Stimulated activated CD4-positive, alpha-beta T cell treated with anti-CD3 and anti-CD28 coated beads, Interleukin-4, amount 100 ng/mL, for 4 hours (primary cell): ENCODE measurements at places on chromosomes 7 and 10.

- DNase-seq, result peak; percentile 23
Measured at GRCh38 chr10:12350167-12350872, 973 bp downstream of the CAMK1D start.

GRCh38 chr7:128178611-128179010 lies 62.5 kb upstream of the LEP start:
- no peak for DNase-seq

- no peak for DNase-seq
Measured at GRCh38 chr7:128422842-128423241, 13.1 kb upstream of the IMPDH1 start.

- DNase-seq, result peak; percentile 62
Measured at GRCh38 chr10:97543025-97543546, 29.5 kb upstream of the ANKRD2 start.

GRCh38 chr10:64211466-64211865 lies 690.3 kb downstream of the REEP3 start:
- DNase-seq, result no peak

DNA sequence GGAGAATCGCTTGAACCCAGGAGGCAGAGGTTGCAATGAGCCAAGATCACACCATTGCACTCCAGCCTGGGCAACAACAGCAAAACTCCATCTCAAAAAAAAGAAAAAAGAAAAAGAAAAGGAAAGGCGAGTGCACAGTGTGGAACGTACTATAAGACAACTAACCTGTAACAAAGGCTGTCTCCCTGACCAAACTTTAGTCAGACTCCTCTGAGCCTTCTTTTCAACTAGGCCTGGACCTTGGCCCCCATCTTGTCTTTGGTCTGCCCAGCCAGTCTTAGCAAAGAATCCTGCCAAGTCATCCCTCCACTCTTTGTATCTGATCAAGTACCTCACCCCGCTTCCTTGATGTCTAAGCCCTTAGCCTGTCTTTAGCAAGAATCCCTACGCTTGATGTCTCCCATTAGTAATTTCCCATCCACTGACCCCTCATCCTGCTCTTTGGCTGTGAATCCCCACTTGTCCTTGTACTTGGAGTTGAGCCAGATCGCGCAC lies 68.9 kb upstream of the KDM7A start:
- no peak for DNase-seq

DNA sequence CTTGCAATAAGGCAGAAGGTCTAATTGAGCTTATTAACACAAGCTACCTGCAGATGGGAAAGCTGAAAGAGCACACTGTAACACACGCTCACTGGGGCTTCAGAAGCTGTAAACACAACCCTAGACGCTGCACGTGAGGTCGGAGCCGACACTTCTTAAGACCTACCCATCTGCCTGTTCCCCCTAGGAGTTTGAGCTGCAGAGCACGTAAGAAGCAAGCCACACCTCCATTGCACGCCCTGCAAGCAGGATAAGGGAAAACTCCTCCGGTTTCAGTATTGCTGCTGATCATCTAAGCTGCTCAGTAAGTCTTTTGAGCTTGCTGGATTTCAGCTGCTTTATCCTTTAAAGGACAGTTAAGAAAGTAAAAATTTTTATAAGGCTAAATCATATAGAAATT lies 244.0 kb upstream of the ZWINT start:
- no peak for DNase-seq

DNA sequence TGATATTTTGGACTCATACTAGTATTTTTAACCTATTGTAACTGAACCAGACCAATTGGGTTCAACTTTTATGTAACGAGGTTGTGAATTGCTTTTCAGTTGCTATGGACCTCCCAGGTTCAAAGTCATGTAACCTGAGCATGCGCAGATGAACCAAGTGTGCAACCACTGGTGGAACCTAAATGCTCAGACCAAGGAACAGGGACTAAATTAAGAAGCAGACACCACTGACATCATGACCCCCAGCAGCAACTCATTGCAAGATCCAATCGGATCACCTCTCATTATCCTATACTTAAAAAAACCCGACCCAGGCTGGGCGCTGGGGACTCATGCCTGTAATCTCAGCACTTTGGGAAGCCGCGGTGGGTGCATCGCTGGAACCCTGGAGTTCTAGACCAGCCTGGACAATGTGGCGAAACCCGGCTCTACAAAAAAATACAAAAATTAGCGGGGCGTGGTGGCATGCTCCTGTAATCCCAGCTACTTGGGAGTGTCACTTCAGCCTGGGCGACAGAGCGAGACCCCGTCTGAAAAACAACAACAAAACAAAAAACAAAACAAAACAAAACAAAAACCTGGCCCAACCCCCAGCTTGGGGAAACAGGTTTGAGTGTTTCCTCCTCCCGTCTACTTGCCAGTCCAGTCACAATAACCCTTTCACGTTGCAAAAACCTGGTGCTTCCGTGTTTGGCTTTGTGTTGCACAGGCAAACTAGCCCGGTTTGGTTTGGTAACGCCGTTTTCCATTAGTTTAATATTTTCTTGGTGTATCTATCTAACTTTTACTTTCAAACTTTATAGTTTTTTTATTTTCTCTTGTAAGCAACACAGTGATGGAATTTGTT lies 11.3 kb upstream of the ZNF518A start:
- DNase-seq, result no peak

- DNase-seq, result no peak
Measured at GRCh38 chr7:41882256-41882655, 179.4 kb upstream of the INHBA start.

- DNase-seq, result no peak
Measured at GRCh38 chr10:44742248-44742647, 168.9 kb upstream of the TMEM72 start.

DNA sequence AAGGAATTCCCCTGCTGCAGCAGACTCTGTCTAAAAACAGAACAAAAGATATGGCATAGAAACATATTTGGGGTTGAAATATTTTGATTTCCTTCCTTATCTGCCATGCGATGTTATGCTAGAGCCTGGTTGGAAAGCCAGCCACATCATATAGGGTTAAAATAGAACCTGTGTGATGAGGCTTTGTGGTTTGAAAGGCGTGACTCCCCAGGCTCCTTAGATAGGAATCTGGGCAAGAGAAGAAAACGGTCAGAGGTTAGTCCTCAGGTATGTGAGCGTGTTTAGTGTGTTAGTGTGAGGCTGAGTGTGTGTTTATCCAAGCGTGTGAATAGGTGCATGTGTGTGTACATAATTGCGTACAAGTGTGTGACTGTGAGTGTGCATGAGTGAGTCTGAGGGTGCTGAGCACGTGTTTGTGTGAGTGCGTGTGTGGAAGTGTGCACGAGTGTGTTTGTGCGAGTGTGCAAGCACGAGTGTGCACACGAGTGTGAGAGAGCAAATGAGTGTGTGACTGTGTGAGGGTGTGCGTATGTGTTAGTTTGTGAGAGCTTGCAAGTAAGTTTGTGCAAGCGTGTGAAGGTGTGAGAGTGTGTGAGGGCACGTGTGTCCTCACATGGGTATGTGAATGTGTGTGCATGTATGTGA lies 79.9 kb downstream of the COL26A1 start:
- DNase-seq, result no peak

DNA sequence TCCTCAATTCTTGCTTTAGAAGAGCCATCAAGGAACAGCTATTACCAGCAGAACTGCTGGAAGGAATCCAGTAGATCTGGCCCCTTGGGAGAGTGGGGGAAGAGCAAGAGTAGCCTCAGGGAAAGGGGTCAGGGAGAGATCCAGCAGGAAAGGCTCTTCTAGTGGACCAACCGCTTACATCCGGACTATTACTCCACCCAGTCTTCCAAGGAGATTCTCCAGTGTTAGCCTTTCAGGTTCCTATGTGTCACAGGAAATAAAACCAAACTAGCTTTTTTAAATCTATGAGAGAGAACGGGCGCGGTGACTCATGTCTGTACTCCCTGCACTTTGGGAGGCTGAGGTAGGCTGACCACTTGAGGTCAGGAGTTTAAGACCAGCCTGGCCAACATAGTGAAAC lies 34.3 kb downstream of the TET1 start:
- no peak for DNase-seq

DNA sequence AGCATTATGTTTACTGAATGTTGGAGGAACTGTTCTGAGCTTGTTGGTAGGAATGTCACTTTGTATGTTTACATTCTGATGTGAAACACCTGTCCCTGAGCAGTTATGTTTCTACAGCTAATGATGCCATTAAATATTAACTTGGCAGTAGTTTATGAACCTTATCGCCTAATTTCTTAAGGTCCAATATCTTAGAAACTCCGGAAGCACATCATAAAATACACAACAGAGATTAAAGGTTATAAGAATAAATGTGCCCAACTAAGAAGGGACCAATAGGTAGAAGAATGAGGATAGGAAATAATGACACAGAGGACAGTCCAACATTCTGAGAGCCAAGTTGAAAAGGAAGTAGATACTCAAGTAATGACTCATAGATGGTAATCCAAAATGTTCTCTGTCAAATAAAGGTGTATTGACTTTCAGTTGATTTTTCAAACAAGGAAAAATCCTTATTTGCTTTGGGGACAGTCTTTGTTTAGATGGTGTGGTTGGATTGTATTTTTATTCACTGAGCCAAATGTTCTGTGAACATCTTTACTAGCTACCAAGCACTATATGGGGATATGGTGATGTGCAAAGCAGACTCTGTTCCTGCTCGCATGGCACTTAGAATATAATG lies 31.9 kb downstream of the LCOR start:
- DNase-seq, result no peak

- no peak for DNase-seq
Measured at GRCh38 chr7:87877366-87878040, 1.2 kb downstream of the DBF4 start.

- no peak for DNase-seq
Measured at GRCh38 chr10:82361256-82361655, 486.3 kb downstream of the NRG3 start.

GRCh38 chr10:43644252-43644651 lies 4.4 kb downstream of the ZNF32 start:
- DNase-seq, result no peak

DNA sequence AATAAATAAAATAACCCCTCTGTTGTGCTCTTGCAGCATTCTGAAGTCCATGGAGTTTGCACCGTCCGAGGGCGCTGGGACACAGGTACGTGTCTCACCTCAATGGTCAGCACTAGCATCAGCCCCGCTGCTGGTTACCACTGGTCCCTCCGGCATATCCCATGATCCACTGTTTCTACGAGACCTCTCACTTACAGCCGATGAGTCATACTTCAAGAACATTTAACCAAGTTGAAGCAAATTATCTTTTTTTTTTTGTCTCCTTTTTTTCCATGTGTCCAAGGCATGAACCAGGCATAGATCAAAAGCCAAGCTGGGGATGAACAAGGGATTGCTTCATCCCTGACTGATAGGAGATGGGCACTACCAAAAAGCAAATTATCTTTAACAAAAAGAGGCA lies 92.9 kb upstream of the SH2B2 start:
- DNase-seq, result no peak

- no peak for DNase-seq
Measured at GRCh38 chr10:18157881-18158280, 17.7 kb downstream of the CACNB2 start.

DNA sequence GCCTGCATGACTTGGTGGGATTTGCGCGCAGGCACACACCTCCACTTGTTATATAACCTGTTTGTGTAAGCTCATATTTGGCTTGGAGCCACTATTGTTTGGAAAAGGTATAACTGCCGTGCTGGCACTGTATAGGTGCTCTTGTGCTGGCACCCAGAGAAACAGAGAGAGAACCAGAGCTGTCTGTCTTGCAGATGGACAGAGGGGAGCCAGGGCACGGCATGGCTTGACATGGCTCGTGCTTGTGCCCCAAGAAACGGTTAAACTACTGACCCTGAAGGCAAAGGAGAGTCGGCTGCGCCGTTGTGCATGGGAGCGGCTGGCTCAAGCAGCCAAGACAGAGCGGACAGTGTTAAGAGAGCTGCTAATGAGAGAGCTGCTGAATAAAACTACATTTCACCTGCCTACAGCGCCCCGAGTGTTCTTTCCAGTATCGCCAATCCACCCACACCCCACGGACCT lies 23.2 kb downstream of the RAPGEF5 start:
- no peak for DNase-seq

DNA sequence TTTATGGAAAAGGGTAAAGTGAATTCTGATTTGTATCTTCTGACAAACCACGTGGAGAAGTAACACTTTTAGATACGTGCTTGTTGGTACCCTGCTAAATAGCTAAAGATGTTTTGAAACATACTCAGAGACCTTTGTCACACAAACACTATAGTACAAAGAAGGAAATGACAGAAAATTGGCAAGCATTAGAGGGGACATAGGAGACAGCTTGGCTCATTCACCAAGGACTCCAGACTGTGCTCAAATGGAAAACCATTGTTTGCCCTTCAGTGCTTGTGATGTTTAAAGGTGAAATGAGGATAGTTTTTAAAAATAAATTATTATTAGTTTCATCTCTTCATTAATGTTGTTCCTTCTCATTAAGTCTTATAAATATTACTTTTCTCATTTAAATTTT lies 34.0 kb upstream of the CD36 start:
- DNase-seq, result no peak

DNA sequence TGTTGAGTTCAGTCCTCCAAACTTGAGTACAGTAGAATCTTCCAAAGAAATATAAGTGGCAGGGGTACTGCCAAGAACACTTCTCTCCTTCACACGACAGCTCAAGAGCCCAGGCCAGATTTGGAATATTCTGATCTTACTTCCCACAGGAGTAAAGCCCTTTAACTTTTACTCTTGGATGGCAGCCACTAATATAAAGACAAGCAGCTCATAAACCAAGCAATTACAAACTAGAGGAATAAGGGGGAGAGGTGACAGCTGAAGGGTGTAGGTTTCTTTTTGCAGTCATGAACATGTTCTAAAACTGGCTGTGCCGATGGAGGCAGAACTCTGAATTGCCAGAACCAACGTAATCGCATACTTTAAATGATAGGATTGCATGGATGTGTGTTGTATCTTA lies 74.8 kb downstream of the SVIL start:
- DNase-seq, result no peak

- DNase-seq, result no peak
Measured at GRCh38 chr10:21727452-21728168, 193.6 kb downstream of the MLLT10 start.

DNA sequence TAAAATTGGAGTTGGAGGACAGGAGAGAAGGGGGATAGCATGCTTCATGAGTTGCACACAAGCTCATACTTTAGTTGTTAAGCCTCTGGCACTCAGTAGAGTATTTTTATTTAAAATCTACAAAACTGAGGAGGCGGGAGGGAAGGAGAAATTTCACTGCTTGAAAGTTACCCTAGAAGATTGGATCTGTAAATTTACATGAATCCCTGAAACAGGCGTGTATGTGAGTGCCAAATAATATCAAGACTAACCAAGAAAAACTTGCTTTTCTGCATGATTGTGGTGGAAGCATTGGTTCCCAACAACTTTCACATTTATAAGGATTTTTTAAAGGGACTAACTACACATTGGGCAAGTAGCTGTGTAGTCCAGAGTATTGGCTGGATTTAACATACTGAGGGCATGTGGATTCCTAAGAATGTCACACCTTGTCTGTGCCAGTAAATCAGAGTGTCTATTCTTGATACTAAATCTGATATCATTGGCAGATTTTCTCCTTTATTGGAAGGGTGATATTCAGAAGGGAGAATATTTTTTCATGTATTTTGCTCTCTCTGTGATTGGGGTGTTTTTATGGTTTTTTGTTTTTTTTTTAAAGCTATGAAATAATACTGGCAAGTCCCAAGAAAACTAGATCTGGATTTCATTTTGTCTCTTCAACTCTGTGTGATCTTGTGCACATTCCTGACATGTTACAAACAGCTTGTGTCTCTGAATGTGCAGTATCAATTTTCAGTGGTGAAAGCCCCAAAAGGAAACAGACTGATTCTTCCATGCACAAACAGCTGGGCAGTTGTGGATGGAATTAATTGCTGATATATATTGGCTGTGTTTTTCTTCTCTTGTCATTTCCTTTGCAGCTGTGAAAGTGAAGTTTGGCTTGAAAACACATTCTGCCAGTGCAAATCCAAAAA lies 67.2 kb downstream of the ADD3 start:
- DNase-seq, result no peak

- DNase-seq, result no peak
Measured at GRCh38 chr10:13648425-13648824, 61.7 kb downstream of the PRPF18 start.
